ENCODE measurements at places on chromosomes 16 and 17.

- DNase-seq = no peak
These were observed 6.4 kb downstream of the SIAH1 start for GRCh38 chr16:48378836-48379235.

DNA sequence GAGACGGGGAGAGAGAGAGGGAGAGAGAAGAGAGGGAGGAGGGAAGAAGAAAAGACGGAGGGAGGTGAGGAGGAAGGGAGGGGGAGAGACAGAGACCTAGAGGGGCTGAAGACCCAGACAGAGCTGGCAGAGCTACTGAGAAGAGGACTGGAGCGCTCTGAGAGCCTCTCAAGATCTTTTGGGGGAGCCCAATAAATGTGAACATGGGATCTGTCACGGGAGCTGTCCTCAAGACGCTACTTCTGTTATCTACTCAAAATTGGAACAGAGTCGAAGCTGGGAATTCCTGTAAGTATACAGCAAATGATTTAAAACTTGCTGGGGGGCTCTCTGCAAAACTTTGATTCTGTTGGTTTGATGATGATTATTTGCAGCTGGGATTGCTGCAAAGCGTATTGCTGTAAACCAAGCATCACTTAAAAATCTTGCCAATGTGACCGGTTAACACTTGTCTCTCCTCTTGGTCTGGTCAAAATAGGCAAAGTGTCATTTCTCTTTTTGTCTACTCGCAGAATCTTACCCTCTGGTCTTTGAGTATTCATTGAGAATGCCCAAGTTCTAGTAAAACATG lies 344 bp downstream of the CNTNAP4 start:
- no peak for DNase-seq

- no peak for DNase-seq
These were observed 28.1 kb downstream of the SCPEP1 start for GRCh38 chr17:57006040-57006439.

- DNase-seq = peak; percentile 77
These were observed at the start of the genes GPS1 and RFNG for GRCh38 chr17:82051776-82052637. GPS1 (plus strand) TSS chr17:82051898; CDS start chr17:82051932, 34 bp downstream. RFNG (minus strand) TSS chr17:82051811; CDS start chr17:82051766, 45 bp downstream.

- no peak for DNase-seq
These were observed 478.2 kb upstream of the EEF2KMT start for GRCh38 chr16:5575646-5576245.
